ENCODE measurements at places on chromosomes 12 and 14.

DNA sequence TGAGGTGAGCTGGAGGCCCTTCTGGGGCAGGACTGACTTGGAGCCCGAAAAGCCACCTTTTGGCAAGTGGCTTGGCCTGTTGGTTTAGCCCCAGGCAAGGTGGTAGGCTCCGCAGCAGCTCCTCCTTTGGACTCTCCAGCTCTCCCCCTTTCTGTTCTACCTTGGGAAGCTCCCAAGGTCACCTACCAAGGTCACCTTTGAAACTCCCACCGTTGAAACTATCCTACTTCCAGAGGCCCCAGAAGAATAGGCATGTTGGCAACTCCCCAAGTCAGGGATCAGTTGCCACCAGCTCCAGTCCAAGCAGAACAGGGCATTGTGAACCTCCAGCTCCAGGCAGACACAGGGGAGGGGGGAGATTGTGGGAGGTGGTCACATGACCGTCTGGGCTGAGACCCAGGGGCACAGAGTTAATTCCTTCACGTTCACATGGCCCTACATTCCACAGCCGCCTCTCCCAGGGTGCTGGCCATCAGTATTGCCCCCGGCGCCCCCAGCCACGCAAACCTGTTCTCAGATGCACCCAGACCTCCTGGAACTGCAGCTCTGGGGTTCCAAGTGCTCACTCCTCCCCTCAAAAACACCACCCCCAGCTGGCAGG lies 14.4 kb downstream of the IRF2BPL start:
- DNase-seq: no peak

DNA sequence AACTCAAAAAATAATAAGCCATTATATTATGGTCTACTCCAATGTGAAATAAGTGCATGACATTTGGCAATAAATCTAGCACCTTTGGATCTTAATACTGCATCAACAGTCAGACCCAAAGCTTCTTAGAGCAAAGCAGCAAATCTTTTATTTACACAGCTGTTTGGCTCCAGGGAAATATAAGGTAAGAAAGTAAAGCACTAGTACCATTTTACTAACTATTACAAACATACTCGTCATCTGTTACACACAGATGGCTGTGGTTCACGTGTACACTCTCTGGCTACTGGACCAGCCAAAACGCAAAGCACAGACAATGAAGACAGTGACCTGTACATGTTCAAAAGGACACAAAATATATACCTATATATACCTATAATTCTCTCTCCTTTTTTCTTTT lies 2.8 kb downstream of the FGD6 start:
- no peak for DNase-seq

GRCh38 chr12:69816082-69816481 lies 8.9 kb upstream of the MYRFL start:
- DNase-seq: no peak

- no peak for DNase-seq
Measured at GRCh38 chr12:24562771-24563431, 386.0 kb downstream of the BCAT1 start.

Measured in CD4-positive, alpha-beta T cell treated with Interleukin-4 for 4 hours (primary cell).